WTC11 (cell line): ENCODE measurements at places on chromosomes 1 and 21. TPM values are rescaled to one million over a fixed set of nuclear protein-coding genes. Genes with fewer than 3 reads are reported as not detected.

The S1PR1 gene
- 3.2 to 3.4 TPM (median 3.2 TPM) in 3 replicates for total RNA-seq

The SLC2A5 gene
- total RNA-seq: 0.04 to 0.18 TPM (median 0.07 TPM) in 3 replicates

DNA sequence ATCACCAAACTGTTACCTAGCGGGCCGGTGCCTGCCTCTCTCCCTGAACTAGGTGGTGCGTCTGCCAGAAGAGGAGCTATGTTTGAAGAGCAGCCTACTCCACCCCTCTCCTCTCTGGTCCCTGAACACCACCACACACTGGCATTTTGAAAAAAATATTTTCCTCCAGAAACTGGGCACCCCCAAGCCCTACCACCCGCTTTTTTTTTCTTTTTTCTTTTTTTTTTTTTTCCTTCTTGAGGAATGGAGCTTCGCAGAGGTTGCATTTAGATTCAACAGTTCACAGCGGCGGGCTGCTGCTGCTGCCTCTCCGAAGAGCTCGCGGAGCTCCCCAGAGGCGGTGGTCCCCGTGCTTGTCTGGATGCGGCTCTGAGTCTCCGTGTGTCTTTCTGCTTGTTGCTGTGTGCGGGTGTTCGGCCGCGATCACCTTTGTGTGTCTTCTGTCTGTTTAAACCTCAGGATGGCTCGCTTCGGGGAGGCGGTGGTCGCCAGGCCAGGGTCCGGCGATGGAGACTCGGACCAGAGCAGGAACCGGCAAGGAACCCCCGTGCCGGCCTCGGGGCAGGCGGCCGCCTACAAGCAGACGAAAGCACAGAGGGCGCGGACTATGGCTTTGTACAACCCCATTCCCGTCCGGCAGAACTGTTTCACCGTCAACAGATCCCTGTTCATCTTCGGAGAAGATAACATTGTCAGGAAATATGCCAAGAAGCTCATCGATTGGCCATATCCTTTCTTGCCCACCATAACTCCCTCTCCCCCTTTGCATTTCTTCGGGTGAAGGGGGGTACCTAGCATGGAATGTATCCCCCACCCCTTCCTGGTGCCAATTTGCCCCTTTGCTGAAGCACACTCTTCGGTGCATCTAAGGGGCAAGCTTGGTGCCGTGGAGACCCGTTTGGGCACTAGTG, at the start of gene CACNA1E:
Gene CACNA1E, plus strand, starts transcription at position 233 of the 911 bp plus-strand sequence. Its CDS starts 228 bp downstream, at position 461.
- DNase-seq: peak; percentile 24

DNA sequence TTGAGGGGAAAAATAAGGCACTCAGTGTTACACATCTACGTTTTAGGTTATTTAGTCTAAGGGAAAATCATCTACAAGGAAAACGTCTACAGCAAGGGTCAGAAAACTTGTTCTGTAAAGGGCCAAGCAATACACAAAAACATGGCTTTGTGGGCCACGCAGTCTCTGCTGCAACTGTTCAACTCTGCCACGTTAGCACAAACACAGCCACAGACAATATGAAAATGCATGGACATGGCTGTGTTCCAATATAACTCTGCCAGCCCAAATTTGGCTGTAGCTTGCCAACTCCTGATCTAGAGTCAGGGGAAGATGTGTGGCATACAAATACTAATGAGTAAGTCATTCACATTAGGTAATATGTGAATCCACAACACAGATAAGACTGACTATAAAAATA, 40.7 kb downstream of the COA6 start:
- no peak for DNase-seq

DNA sequence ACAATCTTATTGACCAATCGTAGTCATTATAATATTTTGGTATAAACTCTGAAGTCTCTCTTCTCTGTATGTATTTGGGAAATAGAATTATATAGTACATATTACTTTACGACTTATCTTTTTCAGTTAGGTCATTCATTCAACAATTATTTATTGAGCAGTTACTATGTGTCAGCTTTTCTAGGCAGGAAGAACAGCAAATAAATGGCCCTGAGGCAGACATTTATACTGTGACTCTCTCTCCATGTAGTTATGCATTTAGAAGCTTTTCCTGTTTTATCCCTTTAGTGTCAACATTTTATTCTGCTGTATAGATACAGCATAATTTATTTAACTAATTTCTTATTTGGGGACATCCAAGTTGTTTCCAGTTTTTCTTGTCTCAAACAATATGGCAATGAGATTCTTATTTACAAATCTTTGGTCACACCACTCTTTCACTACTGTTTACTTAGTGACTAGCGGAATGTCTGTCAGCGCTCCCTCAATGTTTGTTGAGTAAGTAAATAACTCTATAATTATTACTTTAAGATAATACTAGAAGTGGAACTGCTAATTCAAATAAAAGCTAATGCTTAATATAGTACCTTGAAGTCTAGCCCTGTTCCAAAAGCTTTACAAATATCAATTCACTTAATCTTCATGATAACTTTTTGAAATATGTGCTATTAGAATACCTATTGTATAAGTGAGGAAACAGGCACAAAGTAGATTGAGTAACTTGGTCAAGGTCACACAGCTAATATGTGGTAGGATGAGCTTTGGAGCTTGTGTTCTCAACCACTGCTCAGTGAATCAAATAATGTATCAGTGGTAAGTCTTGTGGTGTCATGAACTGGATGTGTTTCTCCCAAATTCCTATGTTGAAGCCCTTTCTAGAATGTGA, 465.6 kb downstream of the SIPA1L2 start:
- no peak for DNase-seq
